ENCODE measurements at places on chromosomes 2 and 18. TPM values are rescaled to one million over a fixed set of nuclear protein-coding genes. Genes with fewer than 3 reads are reported as not detected.

GRCh38 chr2:192416060-192416459 is 221.3 kb upstream of the TMEFF2 start:
- DNase-seq, result no peak

IL36G gene
- not detected for total RNA-seq

DNA sequence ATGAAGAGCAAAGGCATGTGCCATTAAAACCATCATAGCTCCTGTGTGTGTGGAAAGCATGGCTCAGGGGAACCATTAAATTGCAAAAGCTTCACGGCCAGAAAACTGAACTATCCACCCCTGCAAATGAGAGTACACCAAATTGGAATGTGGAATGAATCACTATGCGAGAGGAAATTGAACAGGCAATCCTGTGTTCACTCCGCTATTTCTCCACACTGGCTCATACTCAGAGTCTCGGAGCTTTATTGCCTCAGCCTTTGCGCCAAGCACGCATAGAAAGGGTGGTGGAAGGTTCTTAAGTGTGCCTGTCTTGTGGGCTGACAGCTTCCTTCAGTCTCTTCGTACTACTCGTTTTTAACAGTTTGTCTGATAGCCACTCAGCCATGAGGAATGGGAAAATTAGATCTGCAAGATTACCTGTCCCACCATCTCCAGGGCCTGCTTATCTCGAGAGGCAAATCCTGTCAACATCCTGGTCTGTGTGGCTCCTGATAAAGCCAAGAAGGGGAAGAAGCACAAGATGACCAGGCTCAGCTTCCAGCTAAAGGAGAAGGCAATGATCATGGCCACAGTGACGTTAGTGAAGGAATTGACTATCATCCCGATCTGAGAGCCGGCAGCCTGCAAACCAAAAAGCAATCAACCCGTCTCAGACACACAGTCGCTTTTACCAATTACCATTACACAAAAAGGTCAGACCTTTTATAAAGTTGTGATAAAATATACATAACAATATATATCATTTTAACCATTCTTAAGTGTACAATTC is 34.9 kb downstream of the G6PC2 start:
- no peak for DNase-seq

DNA sequence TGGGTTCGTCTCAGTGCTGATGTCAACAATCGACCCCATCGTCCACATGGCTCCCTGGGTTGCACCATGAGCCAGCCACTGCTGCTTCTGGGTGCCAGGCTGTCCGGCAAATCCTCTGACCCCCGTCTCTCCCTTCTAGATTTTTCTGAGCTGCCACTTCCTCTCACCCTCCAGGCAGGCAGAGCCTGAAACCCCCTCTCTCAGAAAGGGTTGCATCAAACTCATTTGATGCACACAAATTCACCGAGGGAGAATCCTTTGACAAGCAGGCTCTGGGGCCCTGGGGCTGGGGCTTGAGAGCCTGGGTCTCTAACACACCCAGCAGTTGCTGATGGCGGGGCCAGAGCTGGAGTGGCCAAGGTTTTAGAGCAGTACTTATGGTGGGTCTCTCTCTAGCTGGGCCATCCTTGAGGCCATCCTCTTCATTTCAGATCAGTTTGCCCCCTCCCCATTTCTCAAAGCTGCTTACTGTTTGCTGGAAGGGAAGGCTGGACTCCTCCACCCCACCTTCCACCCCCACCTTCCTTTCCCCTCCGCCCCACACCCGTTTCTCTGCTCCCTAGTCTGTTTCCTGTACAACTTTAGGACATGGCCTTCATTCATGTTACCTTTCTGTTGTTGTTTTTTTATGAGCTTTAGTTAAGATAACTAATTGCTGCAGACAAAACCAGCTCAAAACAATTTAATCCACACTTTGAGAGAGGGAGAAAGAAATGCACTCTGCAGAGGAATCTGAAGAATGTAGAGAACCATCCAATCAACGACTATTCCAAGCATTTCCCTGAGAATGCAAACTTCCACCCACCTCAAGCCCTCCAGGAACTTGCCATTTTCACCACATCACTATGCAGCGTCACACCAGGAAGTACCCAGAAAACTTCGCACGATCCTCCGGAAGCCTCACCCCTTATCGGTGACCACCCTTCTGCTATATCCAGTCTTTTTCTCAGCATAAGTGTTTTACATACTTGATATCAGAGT is 69.5 kb downstream of the ARL4C start:
- DNase-seq, result no peak

- DNase-seq, result no peak
Measured at GRCh38 chr18:51078026-51078425, 48.0 kb downstream of the SMAD4 start.

GRCh38 chr2:67564626-67565025 is 167.5 kb downstream of the ETAA1 start:
- no peak for DNase-seq

RGPD5 gene
- 22.1 TPM for total RNA-seq

LDLRAD4 gene
- total RNA-seq, result not detected

SERPINB13 gene
- total RNA-seq, result not detected

REG3A gene
- not detected for total RNA-seq

DNA sequence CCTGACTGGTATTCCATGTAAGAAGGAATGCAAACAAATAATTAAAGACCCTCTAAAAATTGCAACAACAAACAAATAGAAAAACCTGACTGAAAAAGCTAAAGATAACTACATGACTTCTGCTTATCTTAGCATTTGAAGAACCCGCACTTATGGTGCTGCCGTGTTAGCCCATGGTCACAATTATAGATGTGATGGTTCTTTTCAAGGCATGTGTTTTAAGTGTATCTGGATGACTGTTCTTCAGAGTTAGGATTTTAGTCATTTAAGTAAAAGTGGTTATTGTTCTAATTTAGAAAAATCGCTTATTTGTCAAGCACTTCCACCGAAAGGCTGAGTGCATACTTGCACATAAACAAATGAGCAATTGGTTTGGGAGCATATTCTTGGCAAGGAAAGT is 77.3 kb downstream of the CPS1 start:
- DNase-seq, result no peak

DNA sequence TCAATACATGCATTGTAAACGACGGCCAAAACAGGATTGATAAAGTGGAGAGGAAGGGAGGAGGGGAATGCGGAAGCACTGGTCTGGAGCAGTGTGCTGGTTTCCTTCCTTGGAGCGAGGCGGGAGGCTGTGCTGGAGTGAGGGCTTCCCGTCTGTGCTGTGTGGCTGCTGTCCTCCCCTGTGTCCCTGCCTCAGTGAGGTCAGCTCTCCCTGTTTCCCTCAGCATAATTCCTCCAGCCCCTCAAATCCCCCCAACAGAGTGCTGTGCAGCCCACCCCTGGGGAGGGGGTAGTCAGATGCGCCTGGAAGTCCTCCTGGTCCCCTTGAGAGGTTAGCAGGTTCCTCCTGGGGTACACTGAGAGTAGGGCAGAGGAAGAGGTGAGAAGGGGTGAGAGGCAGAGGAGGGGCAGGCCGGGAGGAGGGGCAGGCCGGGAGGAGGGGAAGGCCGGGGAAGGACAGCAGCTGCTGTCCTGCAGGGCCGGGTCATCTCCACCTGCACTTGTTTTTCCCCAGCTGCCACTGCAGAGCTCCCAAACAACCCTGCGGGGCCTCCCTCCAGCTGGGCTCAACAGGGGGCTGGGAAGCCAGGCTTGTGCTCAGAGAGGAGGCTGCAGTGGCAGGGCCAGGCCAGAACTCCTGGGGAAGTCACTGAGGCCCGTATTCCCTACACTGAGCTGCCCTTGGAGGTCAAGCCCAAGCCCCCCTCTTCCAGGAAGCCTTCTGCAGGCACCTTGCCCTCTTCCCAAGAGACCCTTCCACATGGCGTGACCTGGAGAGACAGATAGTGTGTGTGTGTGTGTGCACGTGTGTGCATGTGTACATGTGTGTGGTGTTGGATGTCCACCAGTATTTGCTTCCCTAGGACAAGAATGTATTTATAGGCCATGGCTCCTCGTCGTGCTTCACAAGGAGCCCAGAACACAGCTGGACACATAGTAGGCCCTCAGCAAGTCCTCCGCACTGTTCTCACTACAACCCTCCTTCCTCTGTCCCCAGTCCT is 13.2 kb upstream of the ATP6V1B1 start:
- DNase-seq, result no peak

- peak; percentile 11 for DNase-seq
Measured at GRCh38 chr2:149040451-149040850, 2.0 kb downstream of the LYPD6B start.

FNDC4 gene
- total RNA-seq, result not detected

DNA sequence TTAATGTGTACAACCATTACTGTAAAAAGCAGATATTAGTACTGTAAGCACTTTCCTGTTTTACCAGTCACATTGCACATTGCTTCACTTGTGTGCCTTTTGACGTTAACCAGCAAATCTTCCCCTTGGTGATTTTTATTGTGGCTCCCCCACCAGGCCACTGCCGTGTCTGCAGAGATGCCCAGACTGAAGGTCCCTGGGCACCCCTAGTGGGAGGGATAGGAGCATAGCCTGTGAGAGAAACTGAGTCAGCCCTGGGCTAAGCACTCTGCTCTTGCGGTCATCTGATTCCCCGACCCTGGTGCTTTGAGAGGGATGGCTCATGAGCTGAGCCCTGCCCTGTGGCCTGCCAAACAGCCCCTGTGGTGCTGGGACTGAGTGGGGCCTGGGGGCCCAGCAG is 73.4 kb downstream of the INPP4A start:
- peak; percentile 15 for DNase-seq

MARCHF4 gene
- total RNA-seq, result 1.7 TPM

GRCh38 chr2:108916796-108917421 is 72.1 kb downstream of the EDAR start:
- no peak for DNase-seq
